ENCODE measurements at places on chromosomes 7 and 10.

DNA sequence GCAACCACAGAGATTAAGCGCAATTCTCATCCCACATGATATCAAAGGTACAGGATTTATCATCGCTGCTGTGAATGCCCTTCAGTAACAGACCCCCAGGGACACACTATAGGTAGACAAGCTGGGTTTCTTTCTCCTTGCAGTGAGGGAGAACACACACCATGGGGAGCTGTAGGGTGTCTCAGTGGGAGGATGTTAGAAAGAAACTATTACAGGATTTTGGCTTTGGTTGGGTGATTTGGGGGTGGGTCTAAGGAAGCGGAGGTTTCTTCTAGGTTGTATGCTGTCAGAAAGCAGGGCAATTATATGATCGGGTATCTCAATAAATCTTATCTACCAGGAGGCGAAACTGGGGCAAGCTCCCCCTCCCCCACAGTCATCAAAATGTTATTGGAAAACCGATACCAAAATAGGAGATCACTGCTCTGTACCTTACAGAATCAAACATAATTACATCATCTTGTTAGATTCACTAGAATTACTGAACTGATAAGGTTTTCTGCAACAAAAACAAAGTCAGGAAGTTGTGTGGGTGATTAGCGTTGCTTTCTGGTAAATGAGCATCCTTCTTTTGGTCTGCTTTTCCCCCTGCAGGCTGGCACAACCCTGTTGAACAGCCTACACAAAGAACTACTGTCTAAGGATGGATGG is 209.7 kb downstream of the TEX36 start:
- no peak for DNase-seq

GRCh38 chr10:94138391-94138790 is 144.7 kb downstream of the PLCE1 start:
- no peak for DNase-seq

- DNase-seq, result no peak
These were observed 478.3 kb downstream of the DNAJB6 start for GRCh38 chr7:157814931-157815705.

DNA sequence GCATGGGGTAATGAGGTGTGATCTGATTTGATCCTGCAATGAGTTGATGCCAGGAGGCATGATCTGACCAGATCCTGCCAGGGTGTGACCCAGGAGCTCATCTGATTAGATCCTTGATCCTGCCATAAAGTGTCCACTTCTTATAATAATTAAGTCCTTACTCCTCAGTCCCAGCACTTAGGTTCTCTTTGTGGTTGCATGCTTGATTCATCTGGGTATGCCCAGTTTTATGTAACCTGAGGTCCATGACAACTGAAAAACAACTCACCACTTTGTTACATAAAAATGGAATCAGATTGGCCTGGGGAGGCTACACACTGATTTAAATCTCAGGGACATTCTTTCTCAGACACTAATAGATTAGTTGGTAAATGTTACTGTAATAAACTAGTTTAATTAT is 19.1 kb downstream of the ACADSB start:
- peak; percentile 18 for DNase-seq

DNA sequence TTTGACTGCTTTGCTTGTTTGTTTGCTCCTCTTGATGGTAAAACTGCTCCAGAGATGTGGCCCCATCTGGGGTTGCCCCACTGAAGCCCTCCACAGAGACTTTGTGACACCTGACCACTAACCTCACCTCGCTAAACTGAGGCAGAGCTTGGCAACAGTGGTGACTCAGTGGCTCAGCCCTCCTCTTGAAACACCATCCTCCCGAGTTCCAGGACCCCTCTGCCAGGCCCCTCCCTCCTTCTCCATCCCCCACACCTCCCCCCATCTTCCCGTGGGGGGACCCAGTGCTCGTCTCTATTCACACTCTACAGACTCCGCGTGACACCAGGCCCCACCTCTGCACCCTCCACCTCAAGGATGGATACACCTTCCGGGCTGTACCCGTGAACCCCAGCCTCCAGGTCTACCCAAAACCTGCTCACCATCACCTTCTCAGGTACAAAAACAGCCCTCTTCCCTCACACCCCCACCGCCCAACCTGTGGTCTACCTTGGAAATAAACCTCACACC is 19.0 kb upstream of the RET start:
- DNase-seq, result no peak

DNA sequence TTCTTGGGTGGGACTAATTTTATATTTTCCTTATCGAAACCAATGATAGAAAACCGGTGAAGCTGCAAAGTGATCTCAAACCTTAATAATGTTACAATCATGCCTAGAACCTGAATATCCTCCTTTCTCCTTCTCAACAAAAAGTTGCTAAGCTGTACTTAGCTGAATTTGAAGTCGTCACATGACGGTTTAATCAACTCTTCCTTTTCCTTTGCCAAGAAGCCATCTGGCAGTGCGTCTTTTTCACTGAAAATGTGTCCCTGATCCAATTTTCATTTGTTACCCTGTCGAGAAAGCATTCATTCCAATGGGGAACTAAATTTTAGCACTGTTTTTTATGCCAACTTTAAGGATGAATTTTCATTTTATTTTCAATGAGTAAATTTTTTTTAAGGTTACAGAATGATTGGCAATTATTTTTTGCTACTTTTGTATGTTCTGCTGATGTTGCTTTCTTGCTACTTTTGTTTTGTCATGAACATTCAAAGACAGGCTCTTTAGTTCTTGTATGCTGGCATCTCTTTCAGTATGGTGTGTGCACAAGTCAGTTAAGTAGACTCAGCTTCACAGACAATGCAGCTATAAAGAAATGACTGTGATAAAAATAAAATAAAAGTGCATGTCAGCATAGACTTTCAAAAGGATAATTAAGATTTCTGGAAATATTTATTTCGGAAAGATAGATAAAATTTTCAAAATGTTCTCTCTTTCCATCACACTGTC is 980.0 kb downstream of the DNAJB9 start:
- no peak for DNase-seq

DNA sequence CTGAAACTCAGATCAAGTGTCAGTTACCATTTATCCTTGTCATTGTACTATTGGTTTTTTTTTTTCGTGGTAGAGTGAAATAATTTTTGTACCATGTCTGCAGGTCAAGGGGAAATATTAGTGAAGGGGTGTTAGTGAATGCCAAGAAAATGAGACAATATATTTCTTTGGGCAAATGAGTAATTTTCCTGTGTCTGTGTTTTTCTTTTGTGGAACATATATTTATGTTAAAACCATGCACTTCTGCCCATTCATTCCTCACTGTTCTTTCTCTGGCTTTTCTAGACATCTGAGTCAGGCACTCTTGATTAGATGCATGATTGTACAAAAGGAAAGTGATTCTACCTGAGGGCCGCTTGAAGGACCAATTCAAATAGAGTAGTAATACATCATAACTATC is 161.6 kb downstream of the BICC1 start:
- no peak for DNase-seq

DNA sequence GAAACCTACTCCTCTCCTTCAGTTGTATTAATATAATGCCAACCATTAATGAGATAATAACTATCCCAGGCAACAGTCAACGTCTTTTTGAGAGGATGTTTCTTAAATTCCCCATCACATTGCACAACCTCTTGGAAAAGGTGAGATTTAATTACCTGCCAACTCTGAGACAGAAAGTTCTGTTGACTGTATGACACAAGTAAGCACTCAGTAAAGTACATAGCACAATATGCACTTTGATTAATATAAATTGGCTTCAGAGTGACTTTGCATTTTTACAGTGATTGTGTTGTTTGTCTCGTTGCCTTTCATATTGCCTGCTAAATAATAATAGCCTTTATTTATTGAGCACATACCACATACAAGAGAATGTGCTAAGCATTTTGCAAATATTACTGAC is 46.7 kb downstream of the CAV1 start:
- no peak for DNase-seq

- DNase-seq, result no peak
These were observed 319.6 kb upstream of the ZMIZ1 start for GRCh38 chr10:78749200-78749599.

DNA sequence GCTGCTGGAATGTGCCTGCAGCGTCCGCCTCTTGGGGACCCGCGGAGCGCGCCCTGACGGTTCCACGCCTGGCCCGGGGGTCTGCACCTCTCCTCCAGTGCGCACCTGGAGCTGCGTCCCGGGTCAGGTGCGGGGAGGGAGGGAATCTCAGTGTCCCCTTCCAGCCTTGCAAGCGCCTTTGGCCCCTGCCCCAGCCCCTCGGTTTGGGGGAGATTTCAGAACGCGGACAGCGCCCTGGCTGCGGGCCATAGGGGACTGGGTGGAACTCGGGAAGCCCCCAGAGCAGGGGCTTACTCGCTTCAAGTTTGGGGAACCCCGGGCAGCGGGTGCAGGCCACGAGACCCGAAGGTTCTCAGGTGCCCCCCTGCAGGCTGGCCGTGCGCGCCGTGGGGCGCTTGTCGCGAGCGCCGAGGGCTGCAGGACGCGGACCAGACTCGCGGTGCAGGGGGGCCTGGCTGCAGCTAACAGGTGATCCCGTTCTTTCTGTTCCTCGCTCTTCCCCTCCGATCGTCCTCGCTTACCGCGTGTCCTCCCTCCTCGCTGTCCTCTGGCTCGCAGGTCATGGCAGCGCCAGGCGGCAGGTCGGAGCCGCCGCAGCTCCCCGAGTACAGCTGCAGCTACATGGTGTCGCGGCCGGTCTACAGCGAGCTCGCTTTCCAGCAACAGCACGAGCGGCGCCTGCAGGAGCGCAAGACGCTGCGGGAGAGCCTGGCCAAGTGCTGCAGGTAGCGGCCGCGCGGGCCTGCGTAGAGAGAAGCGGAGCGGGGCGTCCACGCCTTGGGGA is 645 bp downstream of the SLC26A4 start:
- DNase-seq, result peak; percentile 35

GRCh38 chr10:77864151-77864851 is 62.3 kb downstream of the DLG5 start:
- no peak for DNase-seq

DNA sequence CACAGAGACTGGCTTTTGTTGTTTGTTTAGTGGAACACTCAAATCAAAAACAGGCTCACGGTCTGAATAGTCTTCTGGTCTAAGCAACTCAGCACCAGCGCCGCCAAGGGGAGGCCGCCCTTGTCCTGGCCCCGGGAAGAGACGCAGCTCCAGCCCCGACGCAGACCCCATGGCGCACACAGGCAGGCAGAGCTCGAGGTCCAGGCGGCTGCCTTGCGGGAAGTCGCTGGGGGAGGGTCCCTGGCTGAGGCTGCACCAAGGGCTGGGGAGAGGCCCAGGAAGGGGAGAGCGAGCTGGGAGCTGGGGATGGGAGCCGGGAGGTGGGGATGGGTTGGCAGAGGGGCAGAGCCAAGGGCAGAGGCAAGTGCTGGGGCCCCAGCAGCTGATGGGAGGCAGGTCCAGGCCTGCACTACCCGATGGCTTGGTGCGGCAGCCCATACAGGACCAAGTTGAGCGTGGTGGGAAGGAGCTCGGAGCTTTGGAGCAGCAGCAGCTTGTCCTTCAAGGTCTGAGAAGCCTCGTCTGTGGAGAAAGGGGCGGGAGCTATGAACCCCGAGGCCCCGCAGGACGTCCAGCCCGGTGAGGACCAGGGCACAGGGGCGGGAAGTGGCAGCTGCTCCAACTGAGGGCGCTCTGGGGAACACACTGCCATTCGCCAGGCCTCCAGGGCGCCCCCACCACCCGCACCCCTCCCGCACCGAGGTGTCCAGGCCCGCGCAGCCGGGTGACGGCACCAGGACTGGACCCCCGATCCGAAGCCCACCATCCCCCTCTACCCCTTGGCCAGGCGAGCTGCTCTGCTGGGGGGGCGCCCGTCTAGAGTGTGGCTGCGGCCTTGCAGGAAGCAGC is 22.7 kb upstream of the NKX6-2 start:
- DNase-seq, result no peak

DNA sequence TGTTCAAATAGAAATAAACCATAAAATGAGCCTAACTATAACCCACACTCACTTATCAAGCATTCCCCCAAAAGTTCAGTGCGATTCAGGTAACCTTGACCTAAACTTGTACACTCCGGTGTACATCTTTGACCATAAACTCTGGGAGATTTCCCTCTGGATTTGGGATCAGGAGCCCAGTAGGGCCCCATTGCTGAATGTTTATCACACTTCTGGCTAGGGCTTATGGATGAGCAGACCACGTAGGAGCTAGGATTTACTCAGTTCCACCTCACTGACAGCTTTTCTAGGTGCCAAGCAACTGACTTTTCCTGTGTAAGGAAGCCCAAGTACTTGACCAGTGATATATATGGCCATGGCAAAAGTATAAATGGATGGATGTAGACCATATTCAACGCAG is 113.7 kb downstream of the SVOPL start:
- DNase-seq, result no peak

- DNase-seq, result peak; percentile 9
These were observed 881 bp upstream of the SSBP1 start for GRCh38 chr7:141737118-141737835.

DNA sequence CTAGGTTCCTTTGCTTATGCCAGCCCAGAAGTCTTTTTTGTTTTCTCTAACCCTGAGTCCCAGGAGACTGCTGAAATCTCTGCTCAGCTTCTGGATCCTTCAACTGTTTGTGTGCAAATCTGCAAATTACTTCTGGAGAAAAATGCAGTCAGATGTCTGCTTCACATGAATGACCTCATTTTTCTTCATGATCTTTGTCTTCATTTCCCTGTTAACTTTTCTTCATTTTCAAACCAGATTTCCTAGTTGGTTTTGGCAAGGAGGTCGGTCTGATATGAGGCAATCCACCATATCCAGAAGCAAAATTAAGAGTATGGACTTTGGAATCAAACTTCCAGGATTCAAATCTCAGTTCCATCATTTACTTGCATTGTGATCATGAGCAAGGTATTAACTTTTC is 66.8 kb downstream of the ZNF503 start:
- no peak for DNase-seq

DNA sequence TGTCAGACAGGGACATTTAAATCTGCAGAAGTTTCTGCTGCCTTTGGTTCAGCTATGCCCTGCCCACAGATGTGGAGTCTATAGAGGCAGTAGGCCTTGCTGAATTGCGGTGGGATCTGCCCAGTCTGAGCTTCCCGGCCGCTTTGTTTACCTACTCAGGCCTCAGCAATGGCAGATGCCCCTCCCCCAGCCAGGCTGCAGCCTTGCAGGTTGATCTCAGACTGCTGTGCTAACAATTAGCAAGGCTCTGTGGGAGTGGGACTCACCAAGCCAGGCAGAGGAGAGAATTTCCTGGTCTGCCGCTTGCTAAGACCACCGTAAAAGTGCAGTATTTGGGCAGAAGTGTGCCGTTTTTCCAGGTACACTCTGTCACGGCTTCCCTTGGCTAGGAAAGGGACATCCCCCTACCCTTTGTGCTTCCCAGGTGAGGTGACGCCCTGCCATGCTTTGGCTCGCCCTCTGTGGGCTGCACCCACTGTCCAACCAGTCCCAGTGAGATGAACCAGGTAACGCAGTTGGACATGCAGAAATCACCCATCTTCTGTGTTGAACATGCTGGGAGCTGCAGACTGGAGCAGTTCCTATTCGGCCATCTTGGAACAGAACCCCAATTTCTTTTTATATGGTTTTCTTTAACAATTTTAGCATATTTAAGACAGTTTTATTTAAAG is 28.4 kb upstream of the VWDE start:
- DNase-seq, result no peak

- DNase-seq, result peak; percentile 71
These were observed 117.4 kb downstream of the CABCOCO1 start for GRCh38 chr10:61779950-61780659.

- DNase-seq, result no peak
These were observed 62.6 kb downstream of the CLIP2 start for GRCh38 chr7:74351836-74352235.

All from RPMI7951 (cell line).